NCI-H748 treated with DMSO at 0.1 percent for 48 hours (cell line): ENCODE measurements at places on chromosomes 16 and 17.

DNA sequence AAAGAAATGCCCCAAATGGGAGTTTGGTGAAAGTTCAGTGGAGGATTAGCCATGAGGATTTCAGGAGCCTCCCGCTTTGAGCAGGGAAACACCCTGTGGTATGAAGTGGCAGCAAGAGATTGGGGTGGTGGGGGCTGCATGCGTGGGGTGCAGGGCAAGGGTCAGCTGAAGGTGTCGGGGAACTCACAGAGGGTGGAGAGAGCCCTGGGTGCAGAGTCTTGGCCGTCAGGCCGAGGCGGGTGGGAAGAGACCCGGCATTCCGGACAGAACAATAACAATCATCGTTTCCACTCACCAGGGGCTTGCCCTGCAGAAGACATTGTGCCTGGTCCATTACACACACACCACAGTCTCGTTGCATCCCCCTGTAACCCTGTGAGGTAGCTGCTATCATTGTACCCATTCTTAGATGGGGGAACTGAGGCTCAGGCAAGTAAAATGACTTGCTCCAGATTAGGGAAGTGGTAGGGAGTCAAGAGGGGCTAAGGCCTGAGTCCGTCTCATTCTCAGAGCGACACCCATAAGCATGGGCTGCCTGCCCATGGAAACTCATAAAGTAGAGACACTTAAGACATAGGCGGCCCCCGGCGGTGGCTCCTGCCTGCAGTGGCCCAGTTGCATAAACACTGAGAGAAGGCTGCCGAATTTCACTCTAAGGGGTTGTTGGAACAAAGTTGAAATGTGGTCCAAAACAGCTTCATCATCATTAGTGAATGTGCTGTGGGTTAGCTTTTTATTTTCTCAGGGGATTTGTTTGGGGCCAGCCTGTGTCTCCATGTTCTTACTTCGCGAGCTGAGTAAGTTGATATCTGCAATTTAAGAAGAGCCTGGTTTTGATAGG, 93.3 kb downstream of the CMIP start:
- DNase-seq = no peak

DNA sequence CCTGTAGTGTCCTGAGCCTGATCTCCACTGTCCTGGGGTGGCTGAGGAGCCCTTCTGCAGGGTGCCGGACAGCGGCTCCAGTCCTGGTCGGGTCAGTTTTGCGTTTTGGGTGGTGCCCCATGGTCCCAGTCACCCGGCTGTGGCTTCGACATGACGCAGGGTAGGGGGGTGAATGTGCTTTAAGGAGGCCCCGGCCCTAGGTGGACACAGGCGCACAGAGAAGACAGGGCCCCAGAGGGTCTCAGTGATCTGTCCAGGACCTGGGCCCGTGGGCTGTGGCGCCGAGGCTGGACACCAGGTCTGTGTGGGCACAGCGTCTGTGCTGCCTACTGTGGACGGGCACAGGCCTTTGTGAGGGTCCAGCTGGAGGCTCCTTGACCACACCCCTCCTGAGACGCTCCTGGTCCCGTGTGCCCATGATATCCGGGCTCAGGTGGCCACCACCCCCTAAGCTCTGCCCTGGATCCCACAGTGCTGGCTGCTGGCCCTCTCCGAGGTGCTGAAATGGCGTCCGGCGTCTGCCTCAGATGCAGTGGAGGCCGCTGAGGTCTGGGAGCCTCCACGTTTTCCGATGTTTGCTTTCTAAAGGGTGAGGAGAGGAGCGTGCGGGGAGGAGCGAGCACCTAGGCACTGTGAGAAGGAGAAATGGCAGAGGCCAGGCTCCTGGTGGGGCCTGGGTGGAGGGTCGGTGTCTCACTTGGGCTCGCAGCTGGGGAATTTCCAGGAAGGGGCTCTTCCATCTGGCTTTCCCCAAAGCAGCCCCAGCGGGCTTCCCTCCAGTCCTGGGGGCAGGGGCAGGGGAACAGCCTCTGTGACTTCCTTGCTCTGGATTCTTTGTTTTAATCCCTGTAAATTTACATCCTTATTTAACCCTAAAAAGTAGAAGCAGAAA, 56.1 kb upstream of the ACSF3 start:
- DNase-seq = no peak

- no peak for DNase-seq
Measured at GRCh38 chr16:2770057-2770951, 6.8 kb downstream of the ELOB start.

DNA sequence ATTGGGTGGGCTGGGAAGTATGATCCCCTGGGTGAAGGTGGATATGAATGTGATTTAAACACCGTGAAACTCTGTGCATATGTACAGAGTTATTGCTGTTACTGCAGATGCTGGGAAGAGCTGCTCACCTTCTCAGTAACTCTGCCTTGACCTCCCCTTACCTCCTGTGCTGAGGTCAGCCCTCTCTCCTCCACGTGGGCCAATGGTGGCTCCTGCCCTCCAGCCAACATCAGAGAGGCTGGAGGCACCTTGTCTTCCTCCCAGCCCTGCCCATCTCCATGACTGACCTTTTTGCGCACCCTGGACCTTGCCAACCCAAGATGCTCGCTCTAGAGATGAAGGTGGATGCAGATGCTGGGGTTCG, 387 bp upstream of the ASB16 start:
- DNase-seq = no peak

DNA sequence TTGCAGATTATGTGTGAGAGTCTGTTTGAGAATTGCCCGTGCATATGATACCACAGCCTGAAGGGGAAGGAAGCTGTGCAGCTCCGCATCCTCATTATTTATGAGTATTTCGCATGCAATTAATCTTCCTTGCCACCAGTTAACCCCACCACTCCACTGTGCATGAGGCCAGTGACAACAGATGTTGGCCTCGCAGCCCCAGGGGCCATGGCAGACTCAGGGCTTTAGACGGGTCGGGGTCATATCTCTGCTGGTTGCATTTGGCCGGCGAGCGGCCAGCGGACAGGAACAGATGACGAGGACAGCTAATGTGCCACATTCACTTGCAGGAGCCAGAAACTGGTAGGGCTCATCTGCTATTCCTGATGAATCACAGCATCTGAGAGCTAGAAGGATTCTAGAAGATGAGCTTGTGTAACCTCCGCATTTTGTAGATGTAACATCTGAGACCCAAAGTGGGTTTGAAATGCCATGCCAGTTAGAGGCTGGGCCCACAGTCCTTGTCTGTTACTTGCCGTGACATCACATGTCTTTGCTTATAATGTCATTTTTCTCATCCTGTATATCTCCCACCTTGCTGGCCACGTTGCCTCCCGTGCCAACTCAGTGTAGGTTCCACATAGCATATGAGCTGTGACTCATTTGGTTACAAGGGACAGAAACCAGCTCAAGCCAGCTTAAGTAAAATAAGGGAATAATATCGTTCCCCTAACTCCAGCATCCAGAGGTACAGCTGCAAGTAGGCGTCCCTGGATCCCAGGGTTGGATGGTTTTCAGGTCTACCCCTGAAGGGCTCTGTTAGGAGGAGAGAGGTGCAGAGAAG, 137.2 kb downstream of the SNX29 start:
- DNase-seq = no peak

DNA sequence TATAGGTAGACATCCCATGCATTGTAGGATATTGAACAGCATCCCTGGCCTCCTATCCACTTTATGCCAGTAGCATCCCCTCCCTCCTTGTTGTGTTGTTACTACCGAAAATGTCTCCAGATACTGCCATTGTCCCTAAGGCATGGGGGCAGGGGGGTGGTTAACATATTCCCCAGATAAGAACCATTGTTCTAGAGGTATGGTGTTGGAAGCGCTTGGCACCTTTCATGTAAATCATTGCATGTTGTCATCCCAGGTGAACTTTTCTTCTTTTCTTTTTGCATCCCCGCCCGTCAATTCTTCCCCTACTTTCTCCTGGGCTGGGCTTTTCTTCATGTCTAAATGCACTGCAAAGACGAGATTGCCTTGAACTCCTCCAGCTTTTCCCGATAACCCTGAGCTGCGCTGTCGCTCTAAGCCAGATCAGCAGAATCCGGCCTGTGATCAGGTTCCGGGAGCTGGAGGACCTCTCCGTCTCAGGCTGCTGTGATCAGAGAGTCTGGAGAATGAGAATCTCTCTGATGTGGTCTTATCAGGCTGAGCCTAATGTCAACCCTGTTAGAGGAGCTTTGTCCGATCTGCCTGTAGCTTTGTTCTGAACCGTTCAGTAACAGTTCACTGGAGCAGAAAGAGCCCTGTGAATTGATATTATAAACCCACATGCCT, 76.2 kb downstream of the RBFOX1 start:
- no peak for DNase-seq

GRCh38 chr16:88921591-88921990, 55.1 kb upstream of the PABPN1L start:
- DNase-seq = no peak
